ENCODE measurements at places on chromosomes 11 and 22.

- no peak for DNase-seq
Measured at GRCh38 chr11:92227959-92228935, 3.6 kb downstream of the FAT3 start.

GRCh38 chr11:66126808-66127555 lies 56.9 kb downstream of the PACS1 start:
- peak; percentile 53 for DNase-seq

DNA sequence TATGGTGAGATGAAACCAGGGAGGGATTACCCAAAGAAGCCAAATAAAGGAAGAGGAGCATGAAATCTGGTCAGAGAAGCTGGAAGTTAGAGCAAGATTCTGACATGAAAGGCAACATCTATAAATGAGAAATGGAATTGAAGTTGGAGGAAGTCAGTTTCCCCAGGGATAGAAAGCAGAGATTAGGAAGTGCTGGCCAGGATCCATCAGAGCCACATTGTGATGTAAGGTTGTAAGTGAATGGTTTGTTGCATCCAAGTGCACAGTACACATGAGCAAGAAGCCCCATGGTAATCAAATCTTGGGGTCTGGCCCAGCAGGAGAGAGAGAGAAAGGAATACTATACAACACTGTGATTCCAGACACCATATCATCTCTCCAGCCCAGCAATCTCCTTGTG lies 6.6 kb upstream of the NLRP10 start:
- DNase-seq = no peak

GRCh38 chr11:115049796-115050195 lies 371.5 kb downstream of the NXPE2 start:
- no peak for DNase-seq

DNA sequence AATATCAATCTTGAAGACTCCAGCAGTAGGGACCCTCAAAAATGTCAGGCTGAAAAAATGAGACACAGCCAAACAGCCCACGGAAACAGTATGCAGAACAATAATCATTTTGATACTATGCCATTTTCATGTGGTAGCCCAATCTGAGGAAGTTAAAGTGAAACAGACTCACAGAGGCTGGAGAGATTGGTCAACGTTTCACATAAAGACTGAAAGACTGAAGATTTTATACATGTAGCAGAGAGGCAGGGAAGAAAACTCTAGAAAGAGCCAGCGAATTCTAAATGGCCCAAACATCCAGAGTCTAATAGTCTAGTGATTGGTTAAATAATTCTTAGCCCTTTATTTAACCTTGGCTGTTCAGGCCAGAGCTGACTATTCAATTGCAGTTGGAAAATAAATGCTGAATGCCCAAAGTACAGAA lies 49.4 kb downstream of the MAML2 start:
- DNase-seq = no peak

- no peak for DNase-seq
Measured at GRCh38 chr11:122509091-122509490, 146.4 kb upstream of the UBASH3B start.

GRCh38 chr22:41152902-41153301 lies 52.2 kb upstream of the L3MBTL2 start:
- DNase-seq = no peak

DNA sequence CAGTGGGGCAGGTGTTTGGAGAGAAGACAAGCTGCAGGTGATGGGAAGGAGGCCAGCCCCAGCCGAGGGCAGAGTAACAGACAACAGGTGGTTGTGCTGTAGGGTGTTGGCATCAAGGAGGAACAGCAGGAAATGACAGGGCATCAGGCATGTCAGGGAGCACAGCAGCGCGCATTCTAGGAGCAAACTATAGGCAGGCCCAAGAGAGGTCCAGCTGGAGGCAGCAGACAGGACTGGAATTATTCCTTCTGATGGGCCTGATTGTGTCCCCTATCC lies 13.6 kb downstream of the ADM start:
- no peak for DNase-seq

DNA sequence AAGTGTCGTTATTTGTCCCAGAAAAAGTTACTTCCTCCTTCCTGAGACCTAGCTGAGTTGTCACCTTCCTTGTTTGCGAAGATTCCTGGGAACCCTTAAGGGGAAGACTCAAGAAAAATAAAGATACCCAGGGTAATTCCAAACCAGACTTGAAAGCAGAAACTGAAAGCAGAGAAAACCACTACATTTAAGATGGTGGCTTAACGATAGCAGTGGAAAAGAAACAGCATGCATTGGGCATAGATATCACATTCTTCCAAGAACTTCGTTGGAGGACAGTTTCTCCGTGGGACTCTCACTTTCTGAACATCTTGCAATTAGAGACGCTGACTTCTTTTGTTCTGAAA lies 89.1 kb downstream of the FAM76B start:
- peak; percentile 47 for DNase-seq

- no peak for DNase-seq
Measured at GRCh38 chr11:95055283-95055897, 6.2 kb downstream of the KDM4F start.

- no peak for DNase-seq
Measured at GRCh38 chr11:119493712-119494111, 70.7 kb upstream of the THY1 start.

GRCh38 chr11:120197251-120197891 lies 13.5 kb upstream of the OAF start:
- DNase-seq = no peak

DNA sequence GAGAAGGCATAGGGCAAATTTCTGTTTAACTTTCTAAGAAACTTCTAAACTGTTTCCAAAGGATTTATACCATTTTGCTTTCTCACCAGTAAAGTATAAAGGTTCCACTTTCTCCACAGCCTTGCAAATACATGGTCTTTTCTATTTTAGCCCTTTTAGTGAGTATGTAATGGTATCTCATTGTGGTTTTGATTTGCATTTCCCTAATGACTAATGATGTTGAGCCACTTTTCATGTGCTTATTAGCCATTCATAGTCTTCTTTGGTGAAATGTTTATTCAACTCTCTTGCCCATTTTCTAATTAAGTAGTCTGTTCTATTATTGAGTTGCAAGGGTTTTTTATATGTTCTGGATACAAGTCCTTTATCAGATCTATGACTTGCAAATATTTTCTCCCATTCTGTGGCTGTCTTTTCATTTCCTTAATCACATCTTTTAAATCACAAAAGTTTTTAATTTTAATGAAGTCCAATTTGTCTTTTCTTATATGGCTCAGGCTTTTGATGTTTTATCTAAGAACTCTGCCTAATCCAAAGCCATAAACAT lies 83.8 kb upstream of the KCNQ1OT1 start:
- DNase-seq = no peak

- DNase-seq = no peak
Measured at GRCh38 chr11:8531312-8531711, 62.7 kb downstream of the STK33 start.

DNA sequence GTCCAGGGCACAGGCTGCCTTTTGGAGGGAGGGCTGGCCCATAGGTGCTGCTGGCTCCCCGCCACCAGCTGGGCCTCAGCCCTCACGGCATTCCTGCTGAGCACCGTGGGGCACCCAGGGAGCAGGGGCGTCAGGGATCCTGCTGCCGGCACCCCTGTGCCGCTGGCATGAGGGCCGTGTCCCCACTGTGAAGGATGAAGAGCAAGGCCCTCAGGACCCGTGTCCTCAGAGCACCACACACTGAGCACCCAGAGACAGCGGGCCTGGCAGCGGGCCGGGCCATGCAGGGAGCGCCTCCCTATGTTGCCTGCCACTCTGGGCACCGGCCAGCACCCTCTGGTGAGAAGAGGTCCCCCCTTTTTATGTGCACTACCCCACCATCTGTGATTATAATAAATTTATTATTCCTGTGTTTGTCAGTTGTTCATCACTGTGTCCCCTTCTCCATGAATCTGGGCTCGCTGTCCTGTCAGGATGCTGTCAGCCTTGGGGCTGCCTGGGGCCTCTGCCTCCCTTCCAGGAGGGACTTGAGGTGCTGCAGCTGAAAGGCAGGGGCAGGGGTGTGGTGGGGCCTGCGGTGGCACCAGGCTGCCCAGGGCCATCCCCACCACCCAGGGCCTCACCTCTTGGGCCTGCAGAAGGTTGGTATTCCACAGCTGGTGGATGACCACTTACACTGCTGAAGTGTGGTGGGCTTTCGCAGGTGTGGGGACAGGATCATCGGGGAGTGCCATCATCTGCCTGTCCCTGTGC lies 80.0 kb downstream of the MED15 start:
- no peak for DNase-seq

- no peak for DNase-seq
Measured at GRCh38 chr11:45316258-45316657, 30.1 kb upstream of the SYT13 start.
